ENCODE measurements at places on chromosomes 6 and 20. TPM values are rescaled to one million over a fixed set of nuclear protein-coding genes. Genes with fewer than 3 reads are reported as not detected.

GRCh38 chr6:91299544-91300491, 712.9 kb upstream of the MAP3K7 start:
- DNase-seq: peak; percentile 89
- H3K4me1 ChIP-seq: peaks cover 53% of the 10 kb centered on the region
- H3K36me3 ChIP-seq: peaks cover 10% of the 10 kb centered on the region
- no peaks in the 10 kb centered on the region for H3K27me3 ChIP-seq

- no peak for DNase-seq
- no peaks in the 10 kb centered on the region for H3K27me3 ChIP-seq
- H3K4me1 ChIP-seq: peaks cover 20% of the 10 kb centered on the region
- H3K4me3 ChIP-seq: no peak overlapping the region
- H3K36me3 ChIP-seq: peaks cover 30% of the 10 kb centered on the region
Observed at GRCh38 chr6:67722861-67723261, 912.2 kb upstream of the ADGRB3 start.

GRCh38 chr6:2793534-2794151, 28.4 kb downstream of the WRNIP1 start:
- DNase-seq: no peak
- no peak overlapping the region for H3K4me3 ChIP-seq
- H3K4me1 ChIP-seq: peaks cover 27% of the 10 kb centered on the region
- H3K36me3 ChIP-seq: peaks cover 3% of the 10 kb centered on the region
- H3K27me3 ChIP-seq: no peaks in the 10 kb centered on the region

- no peak for DNase-seq
- peak overlapping the region; percentile 97 for H3K27ac ChIP-seq
- no peaks in the 10 kb centered on the region for H3K27me3 ChIP-seq
- H3K36me3 ChIP-seq: peaks cover 11% of the 10 kb centered on the region
- peaks cover 23% of the 10 kb centered on the region for H3K4me1 ChIP-seq
Observed at GRCh38 chr6:74534465-74535211, 671.2 kb downstream of the COL12A1 start.

- no peak for DNase-seq
- H3K4me1 ChIP-seq: no peaks in the 10 kb centered on the region
- no peaks in the 10 kb centered on the region for H3K36me3 ChIP-seq
Observed at GRCh38 chr20:1619861-1620444, at the start of gene SIRPB1. TSS of gene SIRPB1 (minus strand) at chr20:1620009. CDS start at chr20:1619944, 65 bp downstream.

- peaks cover 9% of the 10 kb centered on the region for H3K27me3 ChIP-seq
- no peak overlapping the region for H3K27ac ChIP-seq
- H3K4me3 ChIP-seq: no peak overlapping the region
- no peak for DNase-seq
Observed at GRCh38 chr6:157242791-157243190, 80.5 kb downstream of the TMEM242 start.

- no peaks in the 10 kb centered on the region for H3K4me1 ChIP-seq
- H3K36me3 ChIP-seq: no peaks in the 10 kb centered on the region
- no peak overlapping the region for H3K4me3 ChIP-seq
- no peak for DNase-seq
- no peaks in the 10 kb centered on the region for H3K27me3 ChIP-seq
Observed at GRCh38 chr20:55449091-55449490, 556.2 kb downstream of the CBLN4 start.

- H3K27me3 ChIP-seq: no peaks in the 10 kb centered on the region
- peaks cover 23% of the 10 kb centered on the region for H3K4me1 ChIP-seq
- H3K27ac ChIP-seq: peak overlapping the region; percentile 94
- H3K4me3 ChIP-seq: peak overlapping the region; percentile 38
Observed at GRCh38 chr6:4358414-4359107, 223.2 kb upstream of the ECI2 start.

GRCh38 chr6:154937306-154938220, 57.6 kb upstream of the TIAM2 start:
- H3K36me3 ChIP-seq: no peaks in the 10 kb centered on the region
- peaks cover 6% of the 10 kb centered on the region for H3K4me1 ChIP-seq
- H3K27me3 ChIP-seq: no peaks in the 10 kb centered on the region
- no peak overlapping the region for H3K4me3 ChIP-seq
- no peak for DNase-seq
- H3K27ac ChIP-seq: no peak overlapping the region

GRCh38 chr6:105432797-105433196, 29.9 kb upstream of the PREP start:
- H3K4me3 ChIP-seq: no peak overlapping the region
- H3K36me3 ChIP-seq: peaks cover 1% of the 10 kb centered on the region
- peak overlapping the region; percentile 14 for H3K27ac ChIP-seq
- DNase-seq: no peak

- H3K36me3 ChIP-seq: no peaks in the 10 kb centered on the region
- peak overlapping the region; percentile 78 for H3K4me3 ChIP-seq
- no peaks in the 10 kb centered on the region for H3K27me3 ChIP-seq
Observed at GRCh38 chr6:166955121-166955864, 1.1 kb downstream of the RNASET2 start.

- DNase-seq: no peak
- H3K27ac ChIP-seq: no peak overlapping the region
- H3K4me3 ChIP-seq: no peak overlapping the region
- H3K27me3 ChIP-seq: no peaks in the 10 kb centered on the region
Observed at GRCh38 chr6:135434991-135435390, 62.5 kb downstream of the AHI1 start.

DNA sequence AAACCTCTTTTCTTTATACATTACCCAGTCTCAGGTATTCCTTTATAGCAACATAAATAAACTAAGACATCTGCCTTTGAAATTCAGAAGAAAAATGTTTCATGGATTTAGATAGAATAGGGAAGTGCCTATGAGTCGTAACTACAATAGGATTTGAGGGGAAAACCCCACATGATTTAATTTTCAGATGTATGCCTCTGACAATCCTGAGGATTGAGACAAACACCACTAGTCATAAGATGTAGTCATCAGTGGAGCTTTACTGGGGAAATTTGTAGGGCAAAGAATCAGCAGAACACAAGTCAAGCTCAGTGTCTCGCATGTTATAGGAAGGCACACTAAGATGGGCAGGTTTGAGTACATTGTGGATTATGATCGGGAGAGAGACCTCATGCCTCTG, 566.4 kb downstream of the BMP2 start:
- H3K27ac ChIP-seq: no peak overlapping the region
- H3K4me3 ChIP-seq: no peak overlapping the region
- H3K27me3 ChIP-seq: no peaks in the 10 kb centered on the region
- no peak for DNase-seq
- no peaks in the 10 kb centered on the region for H3K36me3 ChIP-seq

GRCh38 chr6:105320271-105320670, 82.6 kb downstream of the PREP start:
- H3K27ac ChIP-seq: no peak overlapping the region
- no peaks in the 10 kb centered on the region for H3K27me3 ChIP-seq
- no peak overlapping the region for H3K4me3 ChIP-seq

GRCh38 chr6:2447318-2447920, 202.0 kb upstream of the GMDS start:
- H3K36me3 ChIP-seq: no peaks in the 10 kb centered on the region
- peaks cover 23% of the 10 kb centered on the region for H3K4me1 ChIP-seq
- DNase-seq: no peak
- H3K27ac ChIP-seq: no peak overlapping the region
- no peak overlapping the region for H3K4me3 ChIP-seq
- no peaks in the 10 kb centered on the region for H3K27me3 ChIP-seq

- H3K27me3 ChIP-seq: no peaks in the 10 kb centered on the region
- H3K4me3 ChIP-seq: no peak overlapping the region
- no peak for DNase-seq
Observed at GRCh38 chr6:161596807-161597520, 323.1 kb upstream of the AGPAT4 start.

DNA sequence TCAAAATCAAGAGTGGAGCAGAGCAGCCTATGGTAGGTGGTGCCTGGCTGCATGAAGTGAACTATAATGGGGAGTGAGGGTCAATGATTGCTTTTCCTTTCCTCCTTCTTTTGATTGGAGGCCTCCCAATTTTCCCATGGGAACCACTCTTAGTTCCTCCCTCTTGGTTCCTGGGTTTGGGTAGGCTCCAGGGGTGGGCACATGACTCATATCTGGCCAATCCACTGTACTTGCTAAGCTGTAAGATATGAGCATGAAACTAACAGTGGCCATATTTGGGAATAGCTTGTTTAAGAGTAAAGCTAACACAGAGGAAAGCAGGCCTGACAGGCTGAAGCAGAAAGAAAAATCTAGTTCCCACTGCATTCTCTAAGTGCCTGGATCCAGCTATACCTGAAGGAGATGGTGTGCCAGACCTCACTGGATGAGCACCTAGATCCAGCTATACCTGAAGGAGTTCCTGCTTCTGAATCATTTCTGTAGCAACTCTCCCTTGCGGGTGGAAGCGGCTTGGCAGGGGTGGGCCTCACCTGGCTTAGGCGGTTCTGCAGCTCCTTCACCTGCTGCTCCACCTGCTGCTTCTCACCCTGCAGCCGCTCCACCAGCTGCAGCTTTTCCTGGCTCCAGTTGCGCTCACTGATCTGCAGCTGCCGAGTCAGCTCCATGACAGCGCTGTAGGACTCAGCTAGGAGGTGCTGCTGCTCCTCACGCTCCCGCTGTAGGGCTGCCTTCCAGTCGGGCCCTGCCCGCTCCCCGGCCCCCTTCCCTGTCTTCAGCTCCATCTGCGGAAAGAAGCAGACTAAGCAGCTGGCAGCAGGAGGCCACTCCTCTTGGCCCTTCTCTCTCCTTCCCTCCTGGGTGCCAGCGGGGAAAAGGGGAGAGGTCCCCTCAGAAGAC, 29.0 kb upstream of the DSN1 start:
- no peak for DNase-seq
- H3K4me1 ChIP-seq: no peaks in the 10 kb centered on the region
- H3K36me3 ChIP-seq: peaks cover 34% of the 10 kb centered on the region

DNA sequence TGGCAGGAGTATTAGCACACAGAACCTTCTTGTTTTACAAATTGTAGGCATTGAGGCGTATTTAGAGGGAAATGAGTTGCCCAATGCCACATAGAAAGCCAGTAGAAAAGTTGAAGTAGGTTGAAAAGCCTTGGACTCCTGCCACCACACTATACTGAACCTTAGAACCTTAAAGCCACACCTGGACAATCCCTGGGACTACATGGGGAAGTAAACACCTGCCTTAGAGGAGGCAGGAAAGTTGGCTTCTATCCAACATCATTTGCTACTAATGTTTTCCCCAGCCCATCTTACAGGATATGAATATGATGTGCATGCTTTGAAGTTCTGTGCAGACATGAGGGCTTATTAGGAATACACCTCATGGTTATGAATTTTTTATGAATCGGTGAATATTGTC, 5.3 kb upstream of the EPPIN start:
- no peak overlapping the region for H3K4me3 ChIP-seq
- H3K27ac ChIP-seq: no peak overlapping the region
- no peaks in the 10 kb centered on the region for H3K4me1 ChIP-seq
- no peak for DNase-seq
- H3K27me3 ChIP-seq: peaks cover 3% of the 10 kb centered on the region

GRCh38 chr6:83597511-83597910, 85.2 kb downstream of the PRSS35 start:
- H3K27me3 ChIP-seq: peaks cover 29% of the 10 kb centered on the region
- no peak for DNase-seq
- no peak overlapping the region for H3K4me3 ChIP-seq
- no peaks in the 10 kb centered on the region for H3K4me1 ChIP-seq

The ZBTB9 gene
- total RNA-seq: 7.5 TPM

The TFEB gene
- 8.9 TPM for total RNA-seq

The TMEM200A gene
- total RNA-seq: 11.2 TPM

The HLA-DRB5 gene
- not detected for total RNA-seq

The ADGRF5 gene
- not detected for total RNA-seq

The PRR18 gene
- not detected for total RNA-seq

The BTNL2 gene
- total RNA-seq: not detected

The GCLC gene
- 36.2 TPM for total RNA-seq

The PRL gene
- total RNA-seq: not detected

The WFDC13 gene
- total RNA-seq: not detected

The APCDD1L gene
- 2.4 TPM for total RNA-seq

The HSPA1A gene
- total RNA-seq: 19.7 TPM

All from osteocyte (in vitro differentiated cells).